ENCODE measurements at places on chromosomes 11 and 22. TPM values are rescaled to one million over a fixed set of nuclear protein-coding genes. Genes with fewer than 3 reads are reported as not detected.

Gene SCGB1A1
- total RNA-seq = not detected

Gene MS4A7
- total RNA-seq = 0.99 TPM

Gene ESRRA
- 33.9 TPM for total RNA-seq

Gene RAB39A
- not detected for total RNA-seq

Gene THY1
- not detected for total RNA-seq

Gene GRAMD1B
- total RNA-seq = 30.3 TPM

Gene DHCR7
- 47.0 TPM for total RNA-seq

Gene ZC3H12C
- total RNA-seq = 0.28 TPM

Gene VPREB3
- not detected for total RNA-seq

Gene MUC5AC
- not detected for total RNA-seq

Gene C11orf91
- not detected for total RNA-seq

Gene CCDC73
- total RNA-seq = not detected

Gene MFRP
- total RNA-seq = not detected

Gene LARGE1
- total RNA-seq = 0.75 TPM

Gene DLG2
- total RNA-seq = 3.4 TPM

Gene ANO1
- not detected for total RNA-seq

Gene MPPED2
- not detected for total RNA-seq

Gene OR52M1
- not detected for total RNA-seq

Gene DNAJB7
- not detected for total RNA-seq

Gene NLRP14
- total RNA-seq = not detected

Gene TPBGL
- 0.28 TPM for total RNA-seq

Gene RTCB
- 57.2 TPM for total RNA-seq

Gene IGLL1
- total RNA-seq = not detected

Gene FBXO7
- total RNA-seq = 93.5 TPM

Gene ACRV1
- not detected for total RNA-seq

Gene CASP5
- not detected for total RNA-seq

Gene HSD17B12
- total RNA-seq = 37.0 TPM

Gene MS4A6E
- not detected for total RNA-seq

Gene OR52I1
- not detected for total RNA-seq

Gene TBX1
- 0.37 TPM for total RNA-seq

Gene VSIG10L2
- total RNA-seq = not detected

Gene CBLIF
- total RNA-seq = not detected

Gene CECR2
- not detected for total RNA-seq

Gene ATXN10
- 81.0 TPM for total RNA-seq

Gene MS4A15
- not detected for total RNA-seq

Gene TMA7B
- total RNA-seq = 9.1 TPM

Gene PNPLA5
- not detected for total RNA-seq

Gene CRYBA4
- total RNA-seq = not detected

Gene SHANK2
- total RNA-seq = not detected

Gene NTM
- total RNA-seq = not detected

Gene OVCH2
- total RNA-seq = not detected

Gene SERHL2
- 1.0 TPM for total RNA-seq

Gene DMC1
- 13.2 TPM for total RNA-seq

Gene OR4C15
- not detected for total RNA-seq

Gene INS
- not detected for total RNA-seq

Gene CYP2D6
- 3.7 TPM for total RNA-seq

Gene MMP3
- total RNA-seq = not detected

Gene TEAD1
- total RNA-seq = not detected

Gene DRD2
- not detected for total RNA-seq

Gene CSTPP1
- 14.2 TPM for total RNA-seq

Gene CARD18
- not detected for total RNA-seq

Gene ALDH3B2
- total RNA-seq = not detected

Gene GGTLC3
- total RNA-seq = not detected
